Stimulated activated CD8-positive, alpha-beta memory T cell treated with anti-CD3 and anti-CD28 coated beads, Interleukin-15, amount 100 ng/mL, for 24 hours (primary cell): ENCODE measurements at places on chromosomes 5 and 9.

DNA sequence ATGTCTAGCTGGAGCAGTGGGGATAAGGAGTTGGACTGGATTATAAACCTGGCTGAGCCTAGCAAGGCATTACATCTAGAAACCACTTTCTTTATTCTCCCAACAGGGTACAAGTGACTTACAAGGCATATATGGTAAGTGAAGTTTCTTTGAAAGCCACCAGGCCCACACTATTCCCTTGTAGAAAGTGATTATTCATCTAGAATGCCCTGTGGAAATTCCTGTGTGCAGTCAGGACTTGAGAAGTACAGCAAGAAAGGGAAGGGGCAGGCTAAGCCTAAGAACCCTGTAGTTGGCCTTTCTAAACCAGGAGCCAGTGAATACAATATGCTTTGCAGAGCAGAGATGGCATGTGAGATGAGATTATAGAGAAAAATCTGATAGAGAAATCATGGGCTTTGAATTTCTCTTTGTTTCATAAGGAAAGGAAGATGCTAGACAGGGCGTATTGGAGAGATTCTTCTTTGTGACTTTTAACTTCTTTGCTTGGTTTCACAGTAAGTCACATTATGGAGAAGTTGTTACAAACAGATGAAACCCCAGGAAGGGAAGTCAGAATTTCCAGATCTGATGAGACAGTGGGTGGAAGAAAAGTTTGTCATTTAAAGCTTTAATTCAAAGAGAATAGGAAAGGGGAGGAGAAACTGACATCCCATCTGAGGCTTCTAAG lies 321.7 kb downstream of the NDUFS4 start:
- no peak for DNase-seq

DNA sequence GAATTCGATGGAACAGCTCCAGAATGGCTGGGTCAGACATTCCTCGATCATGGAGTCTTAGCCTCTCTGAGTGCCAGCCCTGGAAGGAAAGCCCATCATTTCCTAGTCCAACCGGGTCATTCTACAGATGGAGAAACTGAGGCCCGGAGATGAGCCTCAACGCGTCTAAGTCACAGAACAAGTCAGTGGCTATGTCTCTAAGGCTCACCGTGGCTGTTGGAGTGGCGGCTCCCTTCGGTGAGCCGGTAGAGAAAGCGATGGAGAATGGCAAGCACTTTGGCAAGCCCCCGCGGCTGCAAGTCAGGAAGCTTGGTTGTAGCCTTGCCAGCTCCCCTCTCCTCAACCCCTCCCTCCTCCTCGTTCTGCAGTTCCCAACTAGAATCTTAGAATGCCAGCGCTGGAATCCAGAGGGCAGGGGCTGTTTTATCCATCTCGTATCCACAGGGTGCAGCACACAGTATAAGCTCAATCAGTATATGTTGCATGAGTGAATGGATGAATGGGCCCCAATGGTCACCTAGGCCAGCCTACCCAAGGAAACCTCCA lies 438 bp upstream of the ARSI start:
- no peak for DNase-seq

- no peak for DNase-seq
Observed at GRCh38 chr5:83802686-83803085, 82.0 kb upstream of the HAPLN1 start.

- no peak for DNase-seq
Observed at GRCh38 chr5:148620091-148620490, 34.2 kb downstream of the HTR4 start.

DNA sequence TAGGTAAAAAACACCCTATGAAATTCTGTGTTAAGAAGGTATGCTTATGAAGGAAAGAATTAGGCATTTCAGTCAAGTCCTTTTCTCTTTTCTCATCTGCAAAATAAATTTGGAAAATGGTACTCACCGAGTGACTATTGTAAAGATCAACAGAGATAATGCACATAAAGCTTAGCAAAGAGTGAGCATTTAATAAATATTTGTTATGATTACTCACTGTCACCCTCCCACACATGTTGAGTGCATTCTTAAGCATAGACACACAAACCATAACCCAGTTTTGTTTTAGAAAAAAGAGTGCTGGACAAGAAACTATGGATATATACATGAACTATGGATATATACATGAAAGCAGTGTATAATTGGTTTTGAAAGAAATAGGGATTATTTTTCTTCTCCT lies 54.7 kb upstream of the PRLR start:
- no peak for DNase-seq

- no peak for DNase-seq
Observed at GRCh38 chr5:16935231-16936149, 598 bp downstream of the MYO10 start.

DNA sequence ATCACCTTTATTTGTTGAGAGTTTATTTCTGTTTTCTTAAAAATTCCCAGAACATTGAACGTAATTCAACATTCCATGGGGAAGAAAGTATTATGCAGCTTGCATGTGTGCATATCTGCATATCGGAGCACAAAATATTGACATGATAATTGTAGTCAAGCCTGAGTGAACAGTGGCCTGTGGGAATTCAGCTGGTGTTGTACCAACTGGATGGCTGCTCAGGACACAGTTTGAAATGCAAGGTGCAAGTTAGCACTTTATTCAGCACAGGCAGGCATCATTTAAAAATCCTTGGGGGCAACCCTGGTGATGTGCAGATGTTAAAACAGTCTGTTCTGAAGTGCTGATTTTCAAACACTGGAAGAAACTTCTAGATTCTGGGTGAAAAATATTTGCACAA lies 82.4 kb downstream of the CNTLN start:
- no peak for DNase-seq

GRCh38 chr5:107090506-107090905 lies 580.2 kb downstream of the EFNA5 start:
- DNase-seq = no peak

- DNase-seq = no peak
Observed at GRCh38 chr9:83423815-83424707, 114.1 kb downstream of the FRMD3 start.

- no peak for DNase-seq
Observed at GRCh38 chr9:137042751-137043727, 2.9 kb downstream of the NPDC1 start.

GRCh38 chr5:92560698-92561401 lies 1020.2 kb downstream of the NR2F1-AS1 start:
- no peak for DNase-seq

GRCh38 chr9:15211160-15211814 lies 95.7 kb downstream of the TTC39B start:
- peak; percentile 7 for DNase-seq

DNA sequence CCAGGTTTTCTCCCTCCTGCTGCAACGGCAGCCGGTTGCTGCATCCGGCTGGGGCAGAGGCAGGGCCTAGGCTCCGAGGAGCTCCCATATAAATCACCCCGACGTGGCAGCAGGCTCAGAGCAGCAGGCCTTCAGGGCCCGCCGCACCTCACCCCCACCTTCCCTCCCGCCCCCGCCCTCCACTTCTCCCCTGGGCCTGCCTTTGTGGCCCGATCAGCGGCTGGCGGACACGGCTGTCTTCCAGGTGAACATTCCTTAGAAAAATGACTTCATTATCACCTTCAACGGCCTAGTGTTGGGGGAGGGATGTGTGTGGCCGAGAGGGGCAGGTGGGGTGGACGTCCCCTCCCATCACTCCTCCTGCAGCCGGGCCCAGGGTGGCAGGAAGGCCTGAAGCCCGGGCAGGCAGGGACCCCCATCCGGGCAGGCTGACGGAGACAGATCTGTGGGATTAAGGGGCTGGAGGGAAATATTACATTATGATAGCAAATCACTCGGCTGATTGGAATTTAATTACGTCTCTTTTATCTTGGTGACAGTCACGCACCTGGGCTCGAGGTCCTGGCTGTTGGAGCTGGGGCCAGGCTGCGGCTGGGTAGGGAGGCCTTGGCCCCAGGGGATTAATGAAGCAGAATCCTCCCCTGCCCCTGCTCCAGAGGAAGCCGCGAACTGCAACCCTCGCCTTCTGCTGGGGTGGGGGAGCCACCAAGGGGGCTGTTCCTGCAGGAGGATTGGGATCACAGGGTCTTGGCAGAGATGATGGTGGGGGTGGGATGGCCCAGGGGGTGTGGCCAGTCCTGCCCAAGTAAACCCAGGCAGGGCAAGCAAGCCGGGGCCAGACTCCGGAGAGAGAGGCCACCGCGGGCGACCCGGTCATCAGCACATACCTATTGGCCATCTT lies 38.4 kb upstream of the RXRA start:
- DNase-seq = no peak

- no peak for DNase-seq
Observed at GRCh38 chr5:153619771-153620170, 129.3 kb downstream of the GRIA1 start.

- no peak for DNase-seq
Observed at GRCh38 chr5:152549709-152550108, 144.6 kb upstream of the NMUR2 start.

GRCh38 chr5:23820765-23821471 lies 313.5 kb downstream of the PRDM9 start:
- no peak for DNase-seq

DNA sequence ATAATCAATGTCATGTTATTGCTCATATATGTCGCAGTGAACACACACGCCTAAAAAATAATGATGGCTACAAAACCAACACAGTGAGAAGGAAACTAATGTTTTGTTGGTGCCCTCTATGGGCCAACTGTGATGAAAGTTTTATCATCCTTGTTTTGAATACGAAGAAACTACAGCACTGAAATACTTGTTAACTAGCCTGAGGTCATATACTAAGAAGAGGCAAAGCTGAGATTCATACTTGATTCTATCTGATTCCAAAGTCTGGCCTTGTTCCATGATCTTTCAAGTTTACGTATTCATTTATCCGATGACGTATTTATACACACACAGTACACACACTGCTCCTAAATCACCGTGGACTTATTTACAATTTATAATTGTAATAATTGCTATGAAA lies 16.1 kb upstream of the DRD1 start:
- DNase-seq = no peak

GRCh38 chr9:15310107-15310850 lies 3.3 kb upstream of the TTC39B start:
- no peak for DNase-seq

GRCh38 chr5:8633259-8633658 lies 764.3 kb downstream of the MTRR start:
- DNase-seq = no peak

DNA sequence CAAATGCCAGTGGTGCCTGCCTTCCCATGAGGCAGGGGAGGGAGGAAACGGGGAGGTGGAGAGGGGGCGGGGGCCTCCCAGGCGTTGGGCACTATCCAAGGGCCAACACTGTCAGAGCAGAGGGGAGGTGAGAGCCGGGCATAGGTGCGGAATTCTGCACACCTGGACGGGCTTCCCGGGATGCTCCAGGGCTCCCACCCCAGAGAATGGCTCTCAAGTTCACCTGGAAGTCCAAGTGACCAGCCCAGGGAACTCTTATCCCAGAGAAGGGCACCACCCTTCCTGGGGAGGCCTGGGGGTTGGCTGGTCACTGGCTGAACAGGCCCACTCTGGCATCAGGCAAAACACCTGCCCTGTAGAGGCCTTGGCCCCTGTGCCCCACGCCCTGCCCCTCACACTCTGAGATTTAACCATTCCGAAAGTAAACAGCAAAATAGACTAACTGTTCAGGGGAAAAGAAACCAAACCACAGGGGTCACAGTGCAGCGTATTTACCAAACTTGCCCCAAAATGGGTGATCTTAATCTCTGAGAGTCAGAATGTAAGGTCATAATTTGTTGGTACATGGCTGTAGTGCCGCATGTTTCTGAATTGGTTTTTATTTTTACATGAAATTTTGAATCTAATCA lies 2.7 kb downstream of the CSF2 start:
- no peak for DNase-seq

DNA sequence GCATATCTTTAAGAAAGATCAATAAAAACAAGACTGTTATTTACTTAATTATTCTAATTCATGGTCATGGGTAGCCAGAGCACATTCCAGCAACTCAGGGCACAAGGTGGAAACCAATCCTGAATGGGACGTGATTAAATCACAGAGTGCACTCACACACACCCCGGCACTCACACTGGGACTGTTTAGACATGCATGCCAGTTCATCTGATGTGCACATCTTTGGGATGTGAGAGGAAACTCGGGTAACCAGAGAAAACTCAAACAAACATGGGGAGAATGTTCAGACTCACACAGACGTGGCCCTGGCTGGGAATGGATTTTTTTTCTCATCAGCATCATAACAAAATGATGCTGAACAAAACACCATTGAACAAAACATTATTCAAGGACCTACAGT lies 29.4 kb downstream of the SMAD5 start:
- DNase-seq = no peak

GRCh38 chr9:136316896-136317676 lies 10.3 kb upstream of the GPSM1 start:
- no peak for DNase-seq

DNA sequence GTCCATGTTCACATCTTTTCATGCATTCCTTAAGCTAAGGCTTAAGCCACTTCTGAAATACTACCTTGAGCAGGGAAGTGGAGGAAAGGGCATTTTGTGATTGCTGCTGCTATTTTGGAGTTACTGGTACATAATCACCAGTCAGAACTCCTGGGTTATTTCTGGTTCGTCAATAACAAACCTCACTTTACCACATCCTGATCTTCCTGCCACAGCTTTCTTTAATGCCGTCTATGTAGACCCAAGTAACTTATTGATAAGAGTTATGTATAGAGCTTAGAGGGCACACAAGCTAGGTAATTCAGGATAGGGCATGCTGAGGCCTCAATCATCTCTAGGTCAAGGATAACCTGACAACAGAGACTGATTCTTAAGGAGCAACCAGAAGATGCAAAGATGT lies 120.7 kb downstream of the DOCK8 start:
- DNase-seq = no peak

- no peak for DNase-seq
Observed at GRCh38 chr5:136104306-136104965, 28.2 kb upstream of the SMAD5 start.

GRCh38 chr5:40503439-40503838 lies 176.3 kb upstream of the PTGER4 start:
- no peak for DNase-seq

GRCh38 chr5:142816531-142817430 lies 46.6 kb downstream of the ARHGAP26 start:
- no peak for DNase-seq

GRCh38 chr5:124061663-124062062 lies 549.7 kb downstream of the CSNK1G3 start:
- DNase-seq = no peak

GRCh38 chr5:71974622-71975021 lies 132.7 kb upstream of the MAP1B start:
- no peak for DNase-seq

GRCh38 chr5:133494923-133495246 lies 117.5 kb downstream of the FSTL4 start:
- DNase-seq = no peak

GRCh38 chr5:95825495-95825894 lies 3.0 kb upstream of the GLRX start:
- DNase-seq = no peak

DNA sequence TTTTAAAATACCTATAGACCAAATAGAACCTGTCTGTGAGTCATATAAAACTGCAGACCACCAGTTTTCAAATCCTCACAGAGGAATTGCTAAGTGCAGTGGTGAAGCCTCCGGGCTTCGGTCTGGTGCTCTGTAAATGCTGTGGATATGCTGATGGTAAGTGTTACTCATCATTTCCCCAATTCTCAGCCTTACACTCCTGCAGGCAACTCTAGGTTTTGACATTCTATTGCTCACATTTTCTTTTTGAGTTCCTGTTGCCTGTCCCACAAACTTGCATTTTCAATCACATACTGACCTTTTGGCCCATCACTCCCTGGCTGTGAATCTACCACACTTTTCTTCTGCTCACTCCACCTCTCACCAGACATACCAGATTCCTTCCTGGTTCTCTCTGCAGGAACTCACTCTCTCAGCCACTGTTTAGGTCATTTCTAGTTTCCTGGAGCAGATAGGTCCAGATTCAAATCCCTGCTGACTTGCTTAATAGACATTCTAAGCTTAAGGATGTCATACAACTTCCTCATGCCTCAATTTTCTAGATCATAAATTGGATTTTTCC lies 192.9 kb downstream of the RAB3C start:
- no peak for DNase-seq
